ENCODE measurements at places on chromosomes 11 and 22.

GRCh38 chr11:130578738-130579368 lies 130.4 kb downstream of the ADAMTS15 start:
- no peak for DNase-seq

DNA sequence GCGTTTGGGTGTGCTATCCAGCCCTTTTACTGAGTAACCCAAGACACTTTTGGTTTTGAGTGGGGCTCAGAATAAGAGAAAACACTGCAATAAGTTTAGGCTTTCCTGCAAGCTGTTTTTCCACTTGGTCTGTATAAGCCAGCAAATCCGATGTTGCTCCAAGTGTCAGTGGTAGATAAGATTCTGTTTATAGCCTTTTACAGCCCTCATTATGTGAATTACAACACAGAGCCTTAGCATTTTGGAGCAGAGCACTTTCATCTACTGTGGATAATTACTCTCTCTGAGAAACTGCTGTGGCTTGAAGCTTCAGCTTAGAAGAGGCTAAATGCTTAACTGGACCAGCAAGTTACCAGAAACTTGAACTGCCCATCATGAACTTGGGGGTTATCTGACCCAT lies 601.1 kb downstream of the JRKL start:
- no peak for DNase-seq

DNA sequence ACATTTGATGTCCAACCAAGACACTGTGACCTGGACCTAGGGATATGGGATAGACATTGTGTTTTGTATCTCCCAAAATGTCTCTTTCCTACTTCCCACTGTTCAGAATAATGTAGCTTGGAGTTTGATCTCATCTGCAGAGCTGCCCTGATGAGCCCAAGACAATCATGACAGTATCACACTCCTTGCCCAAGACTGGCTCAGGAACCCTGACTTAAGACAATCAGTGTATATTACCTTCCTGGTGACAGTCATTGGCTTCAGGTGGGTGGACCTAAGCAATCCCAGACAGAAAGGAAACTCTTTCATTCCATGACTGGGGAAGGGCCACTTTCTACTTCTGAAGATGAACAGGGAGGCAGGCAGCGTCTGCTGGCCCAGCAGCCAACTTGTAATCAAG lies 14.3 kb upstream of the RTN4RL2 start:
- no peak for DNase-seq

DNA sequence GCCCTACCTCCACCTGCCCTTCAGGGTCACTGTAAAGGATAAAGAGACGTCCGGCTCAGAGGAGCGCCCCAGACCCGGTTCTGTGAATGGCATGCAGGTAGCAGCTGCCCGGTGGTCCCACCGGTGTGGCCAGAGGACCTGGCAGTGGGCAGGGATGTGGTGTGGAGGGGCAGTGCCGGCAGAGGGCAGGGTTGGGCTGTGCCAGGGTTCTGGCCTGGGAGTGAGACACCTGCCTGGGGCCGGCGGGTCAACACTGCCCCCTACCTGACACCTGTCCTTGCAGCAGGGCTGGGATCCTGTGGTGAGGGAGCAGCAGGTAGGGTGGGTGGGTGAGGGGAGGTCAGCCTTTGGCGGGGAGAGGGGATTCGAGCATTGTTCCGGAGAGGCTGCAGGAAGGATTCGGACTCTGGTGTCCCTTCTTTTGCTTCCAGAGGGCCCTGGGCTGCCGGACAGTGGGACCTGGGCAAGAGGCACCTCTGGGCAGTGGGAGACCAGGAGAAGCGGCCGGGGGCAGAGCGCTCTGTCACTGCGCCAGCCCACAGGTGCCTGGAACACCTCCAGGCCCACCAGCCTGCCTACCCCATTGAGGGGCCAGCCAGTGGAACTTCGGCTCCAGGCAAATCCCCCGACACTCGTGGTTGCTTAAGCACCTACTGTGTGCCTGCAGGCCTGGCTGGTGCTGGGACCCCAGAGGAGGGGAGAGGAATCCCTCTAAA lies 1.6 kb upstream of the PHLDA2 start:
- no peak for DNase-seq

DNA sequence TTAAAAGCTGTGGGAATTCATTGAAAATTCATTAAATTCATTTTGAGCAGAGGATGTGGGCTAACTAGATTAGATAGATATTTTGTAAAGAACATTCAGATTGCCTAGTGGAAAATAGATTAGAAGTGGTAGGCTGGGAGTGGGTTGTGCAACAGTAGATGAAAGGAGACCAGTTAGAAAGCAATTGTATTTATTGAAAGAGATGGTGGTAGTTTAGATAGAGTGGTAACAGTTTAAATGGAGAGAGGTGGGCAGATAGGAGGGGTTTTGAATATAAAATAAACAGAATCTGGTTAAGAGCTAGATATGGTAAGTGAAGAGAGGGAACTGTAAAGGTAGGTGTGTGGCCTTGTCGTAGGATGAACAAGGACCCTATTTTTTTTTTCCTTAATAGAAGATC lies 34.5 kb downstream of the METTL15 start:
- no peak for DNase-seq

- no peak for DNase-seq
These were observed at the start of gene MS4A4A for GRCh38 chr11:60280412-60280811. Gene MS4A4A (plus strand): TSS chr11:60280666. CDS start chr11:60280676, 10 bp downstream.

DNA sequence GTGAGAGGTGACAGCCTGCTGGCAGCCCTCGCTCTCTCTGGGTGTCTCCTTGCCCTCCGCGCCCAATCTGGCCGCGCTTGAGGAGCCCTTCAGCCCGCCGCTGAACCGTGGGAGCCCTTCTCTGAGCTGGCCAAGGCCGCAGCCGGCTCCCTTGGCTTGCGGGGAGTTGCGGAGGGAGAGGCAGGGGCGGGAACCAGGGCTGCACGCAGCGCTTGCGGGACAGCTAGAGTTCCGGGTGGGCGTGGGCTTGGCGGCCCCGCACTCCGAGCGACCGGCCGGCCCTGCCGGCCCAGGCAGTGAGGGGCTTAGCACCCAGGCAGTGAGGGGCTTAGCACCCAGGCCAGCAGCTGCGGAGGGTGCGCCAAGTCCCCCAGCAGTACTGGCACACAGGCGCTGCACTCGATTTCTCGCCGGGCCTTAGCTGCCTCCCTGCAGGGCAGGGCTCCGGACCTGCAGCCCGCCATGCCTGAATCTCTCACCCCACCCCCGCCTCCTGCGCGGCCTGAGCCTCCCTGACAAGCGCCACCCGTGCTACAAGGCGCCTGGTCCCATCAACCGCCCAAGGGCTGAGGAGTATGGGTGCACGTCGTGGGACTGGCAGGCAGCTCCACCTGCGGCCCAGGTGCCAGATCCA lies 1526.1 kb downstream of the FAM181B start:
- DNase-seq, result no peak

DNA sequence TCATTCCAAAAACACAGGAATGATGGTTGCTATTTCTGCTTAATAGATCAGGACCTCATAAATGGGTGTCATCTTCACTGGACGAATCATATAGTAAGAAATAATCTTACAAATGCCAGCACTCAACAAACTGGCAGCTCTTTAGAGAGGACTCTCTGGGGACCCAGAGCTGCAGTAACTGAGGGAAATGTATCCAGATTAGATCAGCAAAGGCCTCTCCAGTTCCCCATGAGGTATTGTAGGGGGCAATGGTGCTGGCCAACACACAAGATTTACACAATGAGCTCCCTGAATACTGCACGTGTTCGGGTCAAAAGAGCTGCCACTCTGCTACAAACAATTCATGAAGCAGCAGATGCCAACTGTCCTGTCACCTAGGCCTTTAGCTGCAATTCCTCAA lies 110.2 kb downstream of the RBFOX2 start:
- no peak for DNase-seq

DNA sequence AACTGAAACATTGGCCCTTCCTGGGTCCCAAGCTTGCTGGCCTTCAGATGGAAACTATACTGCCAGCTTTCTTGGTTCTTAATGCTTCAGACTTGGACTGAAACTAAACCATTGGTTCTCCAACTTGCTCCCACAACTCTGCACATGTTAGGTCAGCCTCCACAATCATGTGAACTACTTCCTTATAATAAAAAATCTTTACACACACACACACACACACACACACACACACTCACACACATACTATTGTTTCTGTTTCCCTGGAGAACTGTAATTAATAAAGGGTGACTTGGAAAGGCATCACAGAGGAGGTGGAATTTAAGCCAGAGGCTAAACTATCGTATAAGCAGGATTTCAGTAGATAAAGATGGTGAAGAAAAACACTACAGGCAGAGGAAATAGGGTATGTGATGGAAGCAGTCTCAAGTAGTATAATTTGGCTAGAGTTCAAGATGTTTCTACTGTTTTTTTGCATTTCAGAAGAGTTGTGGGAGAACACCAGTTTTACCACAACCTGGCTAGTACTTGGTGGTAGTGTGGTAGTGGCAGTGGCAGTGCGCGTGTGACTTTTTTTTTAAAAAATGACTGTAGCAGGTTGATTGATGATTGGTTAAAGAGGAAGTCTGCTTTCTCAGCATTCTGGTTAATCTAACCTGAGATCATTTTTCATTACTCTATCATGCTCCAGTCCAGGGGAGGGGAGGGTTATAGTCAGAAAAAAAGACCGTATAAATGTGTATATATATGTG lies 70.1 kb downstream of the PDE3B start:
- no peak for DNase-seq

DNA sequence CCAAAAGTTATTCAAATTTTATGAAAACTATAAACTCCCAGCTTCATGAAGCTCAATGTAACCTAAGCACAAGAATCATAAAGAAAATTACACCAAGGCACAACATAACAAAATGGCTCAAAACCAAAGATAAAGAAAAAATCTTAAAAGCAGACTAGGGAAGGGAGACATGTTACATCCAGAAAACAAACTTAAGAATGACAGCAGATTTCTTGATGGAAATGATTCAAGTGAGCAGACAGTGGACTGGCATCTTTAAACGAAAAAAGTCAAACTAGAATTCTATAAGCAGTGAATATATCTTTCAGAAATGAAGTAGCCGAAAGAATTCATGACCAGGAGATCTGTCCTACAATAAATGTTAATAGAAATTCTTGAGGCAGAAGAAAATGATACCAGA lies 75.6 kb downstream of the SHANK2 start:
- no peak for DNase-seq

GRCh38 chr11:62472063-62472884 lies 53.4 kb downstream of the SCGB1A1 start:
- DNase-seq, result no peak

GRCh38 chr11:130070846-130071200 lies 1.1 kb downstream of the APLP2 start:
- no peak for DNase-seq

DNA sequence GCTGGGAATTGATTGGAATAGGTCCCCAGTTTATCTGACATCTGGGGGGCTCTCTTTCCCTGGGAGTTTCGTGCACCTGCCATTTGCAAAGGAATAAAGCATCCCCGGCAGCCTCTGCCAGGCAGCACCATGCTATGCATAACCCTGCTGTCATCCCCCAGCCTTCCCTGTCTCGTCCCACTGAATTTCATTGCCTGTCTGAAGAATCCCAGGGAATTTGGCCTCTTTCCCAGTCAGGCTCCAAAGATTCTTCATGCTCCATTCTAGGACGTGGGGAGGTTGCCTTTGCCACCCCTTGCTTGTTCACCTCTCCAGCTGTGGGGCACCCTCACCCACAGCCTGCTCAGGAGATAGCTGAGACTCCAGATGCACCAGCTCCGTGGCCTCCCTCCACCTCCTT lies 195.1 kb upstream of the TBCEL start:
- DNase-seq, result no peak

- no peak for DNase-seq
These were observed 31.5 kb downstream of the TRMU start for GRCh38 chr22:46366801-46367706.

DNA sequence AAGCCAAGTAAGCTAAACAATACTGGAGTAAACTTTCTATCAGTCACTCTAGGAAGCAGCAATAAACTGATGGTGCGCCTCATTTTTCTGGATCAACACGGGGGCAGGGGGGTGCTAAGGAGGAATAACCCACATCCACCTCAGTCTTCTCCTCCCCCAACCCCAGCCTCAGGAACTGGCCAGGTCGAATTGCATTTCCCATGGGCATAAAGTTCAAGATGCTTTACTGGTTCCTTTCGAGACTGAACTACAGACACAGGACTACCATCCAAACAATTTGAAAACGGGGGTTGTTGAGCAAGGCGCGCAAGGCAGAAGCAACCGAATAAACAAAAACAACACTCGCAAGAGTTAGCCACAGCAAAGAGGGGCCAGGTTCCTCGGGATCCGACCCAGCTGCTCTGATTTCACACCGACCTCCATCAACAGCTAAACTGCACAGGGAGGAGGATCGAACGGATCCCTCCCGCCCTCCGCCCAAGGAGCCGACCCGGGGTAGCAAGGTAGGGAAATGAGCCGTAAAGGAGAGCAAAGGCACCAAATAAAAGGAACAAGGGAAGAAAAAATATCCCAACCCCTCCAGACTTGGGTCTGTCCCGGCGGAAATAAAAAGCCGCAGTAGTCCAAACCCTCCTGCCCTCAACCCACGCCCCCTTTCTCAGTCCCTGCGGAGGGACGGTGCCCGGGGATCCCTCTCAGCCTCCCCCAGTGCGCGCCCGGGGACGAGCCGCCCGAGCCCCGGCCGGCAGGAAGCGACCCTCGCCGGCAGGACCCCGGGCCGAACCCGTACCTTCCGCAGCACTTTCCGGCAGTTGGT lies 801 bp downstream of the SESN3 start:
- peak; percentile 4 for DNase-seq

DNA sequence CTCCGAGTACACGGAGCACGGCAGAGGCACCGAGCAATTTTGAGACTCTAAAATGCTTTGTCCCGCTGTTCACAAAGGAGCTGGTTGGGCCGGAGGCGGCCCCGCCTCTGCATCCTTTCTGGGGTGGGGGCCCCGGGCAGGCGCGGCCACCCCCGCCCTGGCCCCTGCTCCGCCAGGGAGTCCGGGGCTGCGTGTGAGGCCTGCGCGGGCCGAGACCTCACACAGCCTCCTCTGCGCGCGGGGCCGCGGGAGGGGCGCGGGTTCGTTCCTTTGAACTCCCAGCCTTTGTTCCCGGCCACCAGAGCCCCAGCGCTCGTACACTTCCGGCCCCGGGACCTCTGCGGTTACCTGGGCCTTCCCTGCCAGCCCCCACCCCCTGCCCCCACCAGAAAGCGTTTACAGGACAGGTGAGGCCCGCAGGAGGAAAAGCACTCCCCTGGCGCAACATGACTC lies 1.6 kb downstream of the FGF19 start:
- no peak for DNase-seq

DNA sequence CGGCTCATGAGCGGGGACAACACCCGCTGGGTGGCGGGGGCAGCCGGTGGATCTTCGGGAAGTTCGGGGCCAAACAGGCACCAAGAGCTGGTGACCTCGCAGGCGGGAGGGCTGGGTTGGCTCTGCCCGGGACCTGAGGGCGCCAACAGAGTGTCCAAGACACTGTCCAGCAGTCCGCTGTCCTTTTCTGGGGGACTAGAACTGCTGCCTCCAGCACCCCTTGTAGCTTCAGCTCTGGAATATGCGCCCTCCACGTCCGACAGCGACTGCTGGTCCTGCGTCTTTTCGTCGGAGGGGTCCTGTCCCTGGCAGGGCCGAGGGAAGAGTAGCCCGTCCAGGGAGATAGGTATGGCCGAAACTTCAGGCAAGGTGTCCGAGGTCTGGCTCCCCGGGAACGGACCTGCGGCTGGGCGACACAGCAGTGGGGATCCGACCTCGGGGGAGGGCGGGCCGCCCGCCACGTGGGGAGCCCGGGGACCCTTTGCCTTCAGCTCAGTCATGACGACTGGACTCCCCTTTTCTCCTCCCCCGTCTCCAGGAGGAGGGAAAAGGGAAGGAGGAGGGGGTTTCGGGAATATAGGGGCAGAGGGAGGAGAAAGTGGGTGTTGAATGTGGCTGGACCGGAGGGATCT lies 926 bp downstream of the PGR start:
- no peak for DNase-seq

GRCh38 chr22:21445437-21446127 lies 21.6 kb upstream of the TMEM191C start:
- no peak for DNase-seq

All from stimulated activated CD4-positive, alpha-beta T cell treated with anti-CD3 and anti-CD28 coated beads, Interleukin-15, amount 100 ng/mL, for 1 hour (primary cell).